ENCODE measurements at places on chromosomes 1 and 21.

- no peak for DNase-seq
Measured at GRCh38 chr1:179079113-179079761, 2.6 kb upstream of the TOR3A start.

- no peak for DNase-seq
Measured at GRCh38 chr1:242139442-242139841, 140.5 kb upstream of the MAP1LC3C start.

DNA sequence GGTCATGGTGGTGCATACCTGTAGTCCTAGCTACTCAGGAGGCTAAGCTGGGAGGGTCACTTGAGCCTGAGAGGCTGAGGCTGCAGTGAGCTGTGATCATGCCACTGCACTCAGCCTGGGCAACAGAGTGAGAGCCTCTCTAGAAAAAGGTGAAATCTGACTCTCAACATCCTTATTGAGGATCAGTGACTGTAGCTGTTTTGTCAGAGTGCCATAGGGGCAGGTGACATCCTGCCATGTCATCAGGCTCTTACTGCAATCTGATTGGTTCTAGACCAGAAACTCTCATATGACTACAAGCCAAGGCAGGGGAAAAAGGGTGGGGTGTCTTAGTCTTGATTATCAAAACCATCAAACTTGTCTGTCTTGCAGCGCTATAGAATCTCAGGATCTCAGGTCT lies 62.8 kb upstream of the NGF start:
- no peak for DNase-seq

- DNase-seq, result no peak
Measured at GRCh38 chr1:61083807-61084440, 1.6 kb downstream of the NFIA start.

GRCh38 chr21:30984889-30985288 lies 53.4 kb downstream of the KRTAP19-8 start:
- no peak for DNase-seq

DNA sequence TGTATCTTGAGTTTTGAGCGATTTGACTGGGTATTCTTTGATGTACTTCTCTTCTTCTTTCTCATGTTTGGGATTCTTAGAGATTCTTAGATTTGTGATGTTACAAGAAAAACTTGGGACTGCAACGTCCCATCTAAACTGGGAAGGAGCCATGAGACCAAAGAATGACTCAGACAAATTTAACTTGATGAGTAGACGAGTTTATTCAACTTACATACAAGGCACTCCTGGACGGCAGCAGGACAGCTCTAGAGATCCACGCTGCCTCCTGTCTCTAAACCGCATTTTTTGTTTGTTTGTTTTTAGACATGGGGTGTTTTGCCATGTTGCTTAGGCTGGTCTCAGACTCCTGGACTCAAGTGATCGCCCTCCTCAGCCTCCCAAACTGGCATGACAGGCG lies 137.1 kb downstream of the PIK3R3 start:
- no peak for DNase-seq

- no peak for DNase-seq
Measured at GRCh38 chr1:43757343-43758053, 50.2 kb downstream of the ST3GAL3 start.

- DNase-seq, result no peak
Measured at GRCh38 chr1:243848858-243849420, 1.1 kb downstream of the AKT3 start.

GRCh38 chr21:20728691-20729090 lies 269.5 kb upstream of the NCAM2 start:
- no peak for DNase-seq

GRCh38 chr1:205169248-205169647 lies 42.3 kb downstream of the DSTYK start:
- no peak for DNase-seq

- no peak for DNase-seq
Measured at GRCh38 chr21:45947296-45947695, 34.3 kb upstream of the COL6A1 start.
